Umbilical cord (tissue), 2 donors: ENCODE measurements at places on chromosomes 7 and 10. TPM values are rescaled to one million over a fixed set of nuclear protein-coding genes. Genes with fewer than 3 reads are reported as not detected.

IDI2 gene
- 1.9 TPM for total RNA-seq

HOXA7 gene
- 0.72 TPM for total RNA-seq

ASB10 gene
- total RNA-seq, result not detected

AGAP4 gene
- total RNA-seq, result 4.6 TPM

LIPM gene
- not detected for total RNA-seq

PRTFDC1 gene
- total RNA-seq, result 15.9 TPM

ASB4 gene
- total RNA-seq, result 2.2 TPM

KEL gene
- not detected for total RNA-seq

SLC16A9 gene
- 2.4 TPM for total RNA-seq

PNLIPRP1 gene
- total RNA-seq, result 2.9 TPM

GAD2 gene
- 2.2 TPM for total RNA-seq

HNRNPA2B1 gene
- 96.5 TPM for total RNA-seq

LEP gene
- 2.2 TPM for total RNA-seq

HHEX gene
- 2.4 TPM for total RNA-seq

PHTF2 gene
- 25.0 TPM for total RNA-seq

CTAGE8 gene
- 17.1 TPM for total RNA-seq

TYW1 gene
- total RNA-seq, result 7.7 TPM

TRIL gene
- total RNA-seq, result 14.2 TPM

RADIL gene
- total RNA-seq, result 1.2 TPM

FANK1 gene
- total RNA-seq, result 4.3 TPM
